ENCODE measurements at places on chromosomes 11 and 22. TPM values are rescaled to one million over a fixed set of nuclear protein-coding genes. Genes with fewer than 3 reads are reported as not detected.

- H3K4me3 ChIP-seq = no peak overlapping the region
- H3K27ac ChIP-seq = no peak overlapping the region
- no peaks in the 10 kb centered on the region for H3K4me1 ChIP-seq
Measured at GRCh38 chr11:90822996-90823395, 600.1 kb upstream of the CHORDC1 start.

DNA sequence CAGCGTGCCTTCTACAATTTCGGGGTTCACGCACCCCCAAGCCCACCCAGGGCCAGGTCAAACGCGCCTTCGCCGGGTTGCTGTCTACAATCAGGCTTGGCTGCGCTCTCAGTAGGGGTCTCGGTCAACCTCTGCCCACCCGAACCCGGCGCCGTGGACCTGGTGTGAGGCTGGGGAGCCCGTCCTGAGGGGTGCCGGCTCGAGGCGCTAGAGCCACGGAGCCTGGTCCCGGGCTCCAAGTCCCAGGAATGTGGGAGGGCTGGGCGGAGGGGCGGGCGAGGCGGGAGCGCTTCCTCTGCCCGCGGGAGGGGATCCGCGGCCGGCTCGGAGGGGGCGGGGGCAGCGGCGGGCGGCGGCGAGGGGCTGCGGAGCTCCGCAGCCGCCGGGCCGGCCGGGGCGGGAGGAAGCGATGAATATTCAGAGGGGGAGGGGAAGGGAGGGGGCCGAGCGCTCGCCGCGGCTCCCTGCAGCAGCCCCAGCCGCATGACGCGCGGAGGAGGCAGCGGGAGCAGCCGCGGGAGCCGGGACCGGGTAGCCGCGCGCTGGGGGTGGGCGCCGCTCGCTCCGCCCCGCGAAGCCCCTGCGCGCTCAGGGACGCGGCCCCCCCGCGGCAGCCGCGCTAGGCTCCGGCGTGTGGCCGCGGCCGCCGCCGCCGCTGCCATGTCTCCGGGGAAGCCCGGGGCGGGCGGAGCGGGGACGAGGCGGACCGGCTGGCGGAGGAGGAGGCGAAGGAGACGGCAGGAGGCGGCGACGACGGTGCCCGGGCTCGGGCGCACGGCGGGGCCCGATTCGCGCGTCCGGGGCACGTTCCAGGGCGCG, at the start of gene PTPRJ:
Gene PTPRJ (plus strand): TSS at position 472 of the 819 bp plus-strand sequence. CDS start 354 bp downstream, outside the sequence.
- H3K27ac ChIP-seq = peak within 1 kb of the TSS; percentile 67
- no peaks in the 10 kb centered on the region for H3K36me3 ChIP-seq
- H3K27me3 ChIP-seq = no peaks in the 10 kb centered on the region
- H3K4me1 ChIP-seq = peaks cover 11% of the 10 kb centered on the region
- peak; percentile 24 for DNase-seq

DNA sequence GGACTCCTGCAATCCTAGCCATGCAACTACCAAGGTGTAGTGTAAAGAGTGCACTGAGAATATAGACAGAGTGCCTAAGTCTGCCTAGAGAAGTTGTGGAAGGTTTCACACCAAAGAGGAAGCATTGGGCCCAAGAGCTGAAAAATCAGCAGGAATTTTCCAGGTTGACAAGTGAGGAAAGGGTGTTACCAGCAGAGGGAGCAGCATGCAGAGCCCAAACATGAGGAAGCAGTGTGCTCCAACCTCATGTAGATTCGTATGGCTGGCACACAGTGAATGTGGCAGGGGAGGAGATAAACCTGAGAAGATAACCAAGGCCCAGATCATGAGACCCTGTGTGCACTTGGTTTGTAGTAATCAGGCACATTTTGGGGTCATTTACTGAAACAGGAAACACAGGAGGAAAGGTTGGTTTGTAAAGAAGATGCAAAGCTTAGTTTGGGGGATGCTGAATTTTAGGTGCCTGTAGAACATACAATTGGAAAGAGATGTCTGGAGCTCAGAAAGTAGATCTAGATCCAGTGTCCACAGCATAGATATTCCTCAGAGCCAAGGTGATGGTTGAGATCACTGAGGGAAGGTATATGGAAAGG, 1.7 kb downstream of the HPX start:
- H3K27me3 ChIP-seq = no peaks in the 10 kb centered on the region
- no peaks in the 10 kb centered on the region for H3K4me1 ChIP-seq
- H3K4me3 ChIP-seq = no peak overlapping the region
- no peak overlapping the region for H3K27ac ChIP-seq
- DNase-seq = peak; percentile 57

GRCh38 chr11:85165819-85166218, 461.3 kb downstream of the DLG2 start:
- no peaks in the 10 kb centered on the region for H3K4me1 ChIP-seq
- H3K4me3 ChIP-seq = no peak overlapping the region
- DNase-seq = no peak
- H3K27ac ChIP-seq = no peak overlapping the region
- H3K27me3 ChIP-seq = no peaks in the 10 kb centered on the region
- H3K36me3 ChIP-seq = no peaks in the 10 kb centered on the region

DNA sequence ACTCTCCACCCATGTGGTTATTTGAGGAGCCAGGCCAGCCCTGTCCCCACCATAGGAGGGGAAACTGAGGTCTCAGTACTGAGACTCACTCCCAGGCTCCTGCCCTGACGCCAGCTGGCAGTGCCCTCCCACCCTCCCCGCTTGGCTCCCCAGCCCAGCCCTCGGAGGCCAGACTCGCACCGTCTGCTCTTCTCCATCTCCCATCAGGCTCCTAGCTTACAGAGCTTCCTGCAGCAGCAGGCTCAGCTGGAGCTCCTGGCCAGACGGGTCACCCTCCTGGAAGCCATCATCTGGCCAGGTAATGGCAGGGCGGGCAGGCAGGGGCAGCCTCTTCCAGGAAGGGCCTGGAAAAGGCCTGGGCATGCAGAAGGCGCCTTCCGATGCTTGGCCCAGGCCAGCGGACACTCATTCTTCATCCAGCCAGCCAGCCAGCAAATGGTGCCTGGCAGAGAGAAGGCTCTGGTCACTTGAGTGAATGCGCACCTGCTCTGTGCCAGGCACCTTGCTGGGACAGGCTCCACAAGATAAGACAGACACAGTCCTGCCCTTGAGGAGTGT, 12.6 kb downstream of the RHBDD3 start:
- no peak overlapping the region for H3K27ac ChIP-seq
- no peaks in the 10 kb centered on the region for H3K36me3 ChIP-seq
- no peaks in the 10 kb centered on the region for H3K27me3 ChIP-seq
- DNase-seq = no peak
- H3K4me3 ChIP-seq = no peak overlapping the region

DNA sequence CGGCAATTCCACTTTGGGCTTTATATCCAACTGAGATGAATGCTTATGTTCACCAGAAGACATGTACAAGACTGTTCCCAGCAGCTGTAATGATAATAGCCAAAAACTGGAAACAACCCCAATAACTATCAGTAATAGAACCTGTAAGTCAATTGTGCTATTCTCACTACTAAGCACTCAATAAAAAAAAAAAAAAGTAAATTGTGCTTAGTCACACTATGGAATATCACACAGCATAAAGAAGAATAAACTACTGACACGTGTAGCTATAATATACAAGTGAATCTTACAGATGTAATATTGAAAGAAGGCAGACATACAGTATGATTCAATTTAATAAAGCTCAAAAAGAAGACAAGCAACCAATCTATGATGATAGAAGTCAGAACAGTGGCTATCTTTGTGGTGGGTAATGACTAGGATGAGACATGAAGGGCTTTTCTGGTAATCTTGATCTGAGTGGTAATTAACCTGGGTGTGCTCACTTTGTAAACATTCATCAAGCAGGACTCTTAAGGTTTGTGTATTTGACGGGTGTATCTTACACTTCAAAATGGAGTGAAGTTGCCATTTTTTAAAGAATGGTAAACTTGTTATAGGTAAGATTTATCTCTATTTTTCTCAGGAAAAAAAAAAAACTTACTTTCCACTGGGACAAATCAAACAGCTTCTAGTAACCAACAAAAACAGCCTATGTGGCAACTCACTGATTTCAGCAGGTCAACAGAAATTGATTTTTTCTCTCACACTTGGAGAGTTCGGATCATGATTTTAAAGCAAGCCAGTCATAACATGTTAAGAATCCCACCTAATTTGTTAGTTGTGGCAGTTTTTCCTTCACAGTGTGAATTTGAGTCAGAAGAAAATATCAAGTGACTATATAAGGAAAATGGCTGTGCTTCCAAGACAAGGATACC, 84.2 kb downstream of the CCDC83 start:
- no peaks in the 10 kb centered on the region for H3K27me3 ChIP-seq
- DNase-seq = no peak
- H3K4me1 ChIP-seq = no peaks in the 10 kb centered on the region
- H3K4me3 ChIP-seq = no peak overlapping the region
- no peak overlapping the region for H3K27ac ChIP-seq
- H3K36me3 ChIP-seq = no peaks in the 10 kb centered on the region

DNA sequence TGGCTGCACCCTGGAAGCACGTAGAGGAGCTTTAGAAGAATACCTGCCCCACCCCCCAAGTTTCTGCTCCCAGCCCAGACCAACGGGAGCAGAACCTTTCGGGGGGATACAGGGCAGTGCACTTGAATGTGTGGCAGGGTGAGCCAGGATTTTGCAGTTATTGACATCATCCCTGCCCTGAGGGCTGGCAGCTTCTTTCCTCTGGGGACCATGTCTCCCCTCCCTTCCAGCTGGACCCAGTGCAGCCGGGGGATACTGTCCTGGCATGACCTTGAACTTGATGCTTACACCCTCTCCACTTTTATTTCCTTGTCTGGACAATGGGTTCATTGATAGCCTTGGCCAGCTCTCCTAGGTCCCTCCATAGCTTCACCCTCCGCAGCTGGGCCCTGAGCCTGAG, 4.1 kb upstream of the CABP7 start:
- H3K27ac ChIP-seq = no peak overlapping the region
- peaks cover 17% of the 10 kb centered on the region for H3K27me3 ChIP-seq
- DNase-seq = no peak
- no peak overlapping the region for H3K4me3 ChIP-seq

GRCh38 chr11:66743271-66743968, 14.4 kb upstream of the SPTBN2 start:
- no peak overlapping the region for H3K4me3 ChIP-seq
- H3K36me3 ChIP-seq = no peaks in the 10 kb centered on the region
- H3K4me1 ChIP-seq = no peaks in the 10 kb centered on the region
- H3K27me3 ChIP-seq = no peaks in the 10 kb centered on the region
- DNase-seq = no peak

- no peaks in the 10 kb centered on the region for H3K27me3 ChIP-seq
- DNase-seq = peak; percentile 44
- H3K4me1 ChIP-seq = no peaks in the 10 kb centered on the region
- H3K4me3 ChIP-seq = no peak overlapping the region
- H3K36me3 ChIP-seq = no peaks in the 10 kb centered on the region
- H3K27ac ChIP-seq = no peak overlapping the region
Measured at GRCh38 chr11:91041626-91042025, 818.8 kb upstream of the CHORDC1 start.

GRCh38 chr11:101835506-101836063, 79.2 kb upstream of the CEP126 start:
- H3K27ac ChIP-seq = no peak overlapping the region
- H3K4me3 ChIP-seq = no peak overlapping the region
- no peaks in the 10 kb centered on the region for H3K36me3 ChIP-seq
- DNase-seq = peak; percentile 13
- no peaks in the 10 kb centered on the region for H3K27me3 ChIP-seq
- H3K4me1 ChIP-seq = no peaks in the 10 kb centered on the region

DNA sequence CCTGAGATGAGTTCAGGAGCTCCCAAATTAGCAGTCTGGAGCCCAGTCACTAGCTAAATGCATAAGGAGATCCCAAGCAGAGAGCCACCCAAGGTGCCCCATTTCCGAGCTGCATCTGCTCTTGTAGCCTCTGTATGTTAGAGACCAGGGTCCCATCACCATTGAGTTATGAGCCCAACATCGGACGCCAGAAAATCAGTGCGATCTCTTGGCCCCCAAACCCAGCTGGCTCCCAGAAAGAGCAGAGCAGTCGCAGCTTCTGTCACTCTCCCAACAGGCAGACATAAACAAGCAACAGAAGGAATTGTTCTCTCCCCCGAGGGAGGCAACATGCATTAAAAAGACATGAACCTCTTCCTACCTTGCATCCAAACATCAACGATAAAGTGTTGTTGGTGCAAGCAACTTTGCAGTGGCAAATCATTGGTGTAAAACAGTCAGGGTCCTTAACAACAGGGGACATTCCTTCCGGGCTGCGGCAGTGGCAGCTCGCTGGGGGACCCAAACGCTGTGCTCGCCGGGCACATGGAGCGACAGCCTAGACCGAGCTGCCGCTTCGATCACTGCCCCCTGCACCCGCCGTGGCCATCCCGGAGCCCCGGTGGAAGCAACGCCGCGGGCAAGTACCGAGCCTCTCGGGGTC, 907.1 kb downstream of the DLG2 start:
- DNase-seq = no peak
- H3K4me1 ChIP-seq = no peaks in the 10 kb centered on the region
- H3K27ac ChIP-seq = no peak overlapping the region
- H3K27me3 ChIP-seq = peaks cover 5% of the 10 kb centered on the region
- H3K36me3 ChIP-seq = no peaks in the 10 kb centered on the region
- no peak overlapping the region for H3K4me3 ChIP-seq

DNA sequence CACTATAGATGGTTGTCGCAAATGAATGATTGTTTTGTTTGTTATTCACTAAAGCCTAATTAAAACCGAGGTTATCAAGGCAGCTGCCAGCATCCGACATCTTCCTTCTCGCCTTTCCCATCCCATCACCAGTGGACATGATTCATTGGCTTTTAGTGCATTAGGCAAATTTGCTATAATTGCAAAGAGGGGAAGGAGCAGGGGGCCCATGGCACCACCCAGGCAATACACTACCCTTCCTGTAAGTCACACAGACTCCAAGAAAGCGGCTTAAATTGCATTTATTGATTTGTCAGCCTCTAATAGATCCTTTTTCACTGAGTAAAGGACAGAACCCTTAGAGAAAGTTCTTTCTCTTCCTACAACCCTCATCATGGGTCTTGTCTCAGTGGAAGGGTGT, 169.2 kb upstream of the NCAM1 start:
- H3K27ac ChIP-seq = no peak overlapping the region
- no peaks in the 10 kb centered on the region for H3K36me3 ChIP-seq
- no peak overlapping the region for H3K4me3 ChIP-seq
- no peak for DNase-seq
- no peaks in the 10 kb centered on the region for H3K4me1 ChIP-seq

GRCh38 chr22:19832476-19833108, 22.1 kb downstream of the GNB1L start:
- H3K27me3 ChIP-seq = no peaks in the 10 kb centered on the region
- no peak overlapping the region for H3K4me3 ChIP-seq
- no peaks in the 10 kb centered on the region for H3K36me3 ChIP-seq
- DNase-seq = no peak

Gene OR4X2
- not detected for total RNA-seq

Gene GSTT2B
- total RNA-seq = 9.9 TPM

Gene ZNF280B
- total RNA-seq = 0.33 TPM

Gene SEPTIN5
- total RNA-seq = 25.8 TPM

Gene CHRM1
- total RNA-seq = not detected

Gene MMP8
- total RNA-seq = not detected
